ENCODE measurements at places on chromosomes 12 and 14.

GRCh38 chr12:122099280-122099749 lies 20.8 kb downstream of the MLXIP start:
- no peak for DNase-seq

DNA sequence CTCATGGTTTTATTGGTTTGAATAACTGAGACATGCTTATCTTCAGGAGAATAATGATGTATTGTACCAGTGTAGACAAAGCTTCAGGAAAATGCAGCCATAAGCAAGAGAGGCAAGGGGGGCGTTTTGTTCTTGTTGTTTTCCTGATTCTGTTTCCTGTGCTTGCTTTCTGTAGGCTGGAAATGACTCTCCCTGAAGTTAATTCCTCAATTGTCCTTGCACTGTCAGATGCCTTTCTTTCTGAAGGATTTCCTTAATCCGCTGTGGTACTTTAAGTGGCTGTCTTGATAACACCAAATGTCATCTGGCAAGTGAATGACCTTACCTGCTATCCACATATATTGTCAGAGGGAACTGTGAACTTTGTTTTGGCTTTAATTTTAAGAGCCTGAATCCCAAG lies 220.0 kb downstream of the NEDD1 start:
- DNase-seq = no peak

- no peak for DNase-seq
Observed at GRCh38 chr14:43735932-43736331, 771.2 kb downstream of the FSCB start.

GRCh38 chr14:20400965-20401593 lies 12.2 kb downstream of the TEP1 start:
- DNase-seq = no peak

DNA sequence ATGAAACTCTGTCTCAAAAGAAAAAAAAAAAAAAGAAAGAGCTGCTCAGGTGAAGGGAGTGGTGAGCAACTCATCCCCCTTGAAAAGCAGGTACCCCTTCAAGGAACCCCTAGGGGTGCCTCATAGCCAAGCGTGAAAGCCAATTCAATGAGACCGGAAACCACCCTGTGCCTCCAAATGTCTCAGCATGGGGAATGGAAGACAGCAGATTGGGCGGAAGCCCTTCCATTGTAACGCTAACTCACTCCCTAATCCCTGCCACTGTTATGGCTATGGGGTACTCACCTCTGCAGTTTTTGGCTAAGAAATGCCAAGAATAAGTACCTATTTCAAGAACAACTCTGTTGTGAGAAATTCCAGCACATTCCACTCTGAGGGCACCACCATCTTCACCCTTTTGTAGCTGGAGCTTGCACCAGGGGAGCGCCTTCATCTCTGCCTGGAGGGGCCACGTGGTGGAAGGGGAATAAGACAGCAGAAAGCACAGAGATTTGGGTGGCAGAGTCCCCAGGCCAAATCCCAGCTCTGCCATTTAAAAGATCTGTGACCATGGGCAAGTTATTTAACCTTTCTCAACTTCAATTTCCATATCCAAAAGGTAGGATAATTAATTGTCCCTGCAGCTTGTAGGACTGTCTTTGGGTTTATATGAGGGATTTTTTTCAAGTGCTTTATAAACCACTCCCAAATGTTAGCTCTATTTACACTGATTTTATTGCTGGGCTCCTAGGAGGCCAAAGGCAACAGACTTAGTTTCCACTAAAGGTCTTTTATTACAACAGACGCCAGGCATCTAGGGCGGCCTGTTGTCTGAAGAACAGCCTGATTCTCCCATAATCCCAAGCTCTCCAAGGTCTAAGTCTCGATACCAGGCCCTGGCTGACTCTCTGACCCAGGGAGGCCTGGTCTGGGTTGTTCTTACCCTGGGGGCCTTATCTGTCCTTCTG lies 63.9 kb downstream of the ITPK1 start:
- DNase-seq = no peak

DNA sequence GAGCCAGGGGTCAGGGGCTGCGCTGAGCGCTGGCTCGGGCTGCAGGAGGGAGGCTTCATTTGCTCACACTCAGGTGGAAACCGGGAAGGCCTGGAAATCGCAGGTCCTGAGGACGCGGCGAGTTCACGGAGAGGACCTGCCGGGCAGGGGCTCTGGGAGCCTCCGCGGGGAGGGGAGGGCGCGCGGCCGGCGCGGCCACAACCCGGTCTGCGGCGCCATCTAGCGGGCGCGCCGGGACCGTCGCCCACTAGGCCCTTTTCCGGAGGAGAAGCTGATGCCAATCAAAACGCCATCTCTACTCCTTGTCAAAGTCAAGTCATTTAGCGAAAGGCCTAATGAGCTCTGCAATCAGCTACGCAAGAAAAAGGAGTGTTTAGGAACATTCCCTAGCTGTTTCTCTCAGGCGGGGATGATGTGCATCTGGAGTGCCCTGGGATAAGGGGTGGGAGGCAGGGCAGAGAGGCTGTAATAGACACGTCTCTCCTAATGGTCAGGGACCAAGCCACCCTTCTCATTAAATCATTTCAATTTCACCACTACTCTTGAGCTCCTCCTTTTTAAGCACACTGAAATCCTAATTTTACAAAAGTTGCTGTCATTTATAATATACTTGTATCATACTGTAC lies 885.8 kb upstream of the TMEM132C start:
- no peak for DNase-seq

GRCh38 chr12:5022465-5023061 lies 21.1 kb upstream of the KCNA5 start:
- peak; percentile 20 for DNase-seq

- DNase-seq = no peak
Observed at GRCh38 chr14:75252254-75252837, 26.3 kb upstream of the FOS start.

- DNase-seq = no peak
Observed at GRCh38 chr14:32085845-32086383, 8.8 kb downstream of the ARHGAP5 start.

DNA sequence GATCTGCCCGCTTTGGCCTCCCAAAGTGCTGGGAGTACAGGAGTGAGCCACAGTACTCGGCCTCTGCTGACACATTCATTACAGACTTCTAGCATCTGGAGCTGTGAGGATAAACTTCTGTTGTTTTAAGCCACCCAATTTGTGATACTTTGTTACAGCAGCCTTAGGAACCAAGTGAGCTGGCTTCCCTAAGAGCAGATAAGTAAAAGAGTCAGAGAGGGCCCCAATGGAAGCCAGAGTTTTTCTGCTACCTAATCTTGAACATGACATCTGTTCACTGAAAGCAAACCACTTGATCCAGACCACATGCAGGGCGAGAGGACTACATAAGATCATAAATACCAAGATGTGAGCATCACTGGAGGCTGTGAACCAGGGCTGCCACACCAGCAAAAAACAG lies 3.7 kb upstream of the MAPKAPK5 start:
- DNase-seq = no peak

- DNase-seq = no peak
Observed at GRCh38 chr12:49255857-49256637, 8.8 kb upstream of the TUBA1C start.

DNA sequence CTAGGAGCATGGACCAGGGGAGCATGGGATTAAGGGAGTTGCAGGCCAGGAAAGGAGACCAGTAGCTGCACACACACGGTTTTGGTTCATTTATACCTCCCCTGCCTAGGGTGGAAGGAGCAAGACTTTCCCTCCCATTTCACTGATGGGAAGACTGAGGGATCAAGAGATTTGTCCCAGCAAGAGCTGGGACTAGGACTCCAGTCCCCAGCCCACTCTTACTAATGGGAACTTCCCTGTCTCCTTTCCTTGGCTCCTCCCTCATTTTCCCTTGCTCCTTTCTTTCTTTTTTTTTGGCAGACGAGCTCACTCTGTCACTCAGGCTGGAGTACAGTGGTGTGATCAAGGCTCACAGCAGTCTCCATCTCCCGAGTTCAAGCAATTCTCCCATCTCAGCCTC lies 13.0 kb downstream of the SCNN1A start:
- no peak for DNase-seq

GRCh38 chr12:121620333-121620891 lies 5.9 kb upstream of the ORAI1 start:
- no peak for DNase-seq

GRCh38 chr14:72164420-72165228 lies 232.4 kb downstream of the RGS6 start:
- no peak for DNase-seq

DNA sequence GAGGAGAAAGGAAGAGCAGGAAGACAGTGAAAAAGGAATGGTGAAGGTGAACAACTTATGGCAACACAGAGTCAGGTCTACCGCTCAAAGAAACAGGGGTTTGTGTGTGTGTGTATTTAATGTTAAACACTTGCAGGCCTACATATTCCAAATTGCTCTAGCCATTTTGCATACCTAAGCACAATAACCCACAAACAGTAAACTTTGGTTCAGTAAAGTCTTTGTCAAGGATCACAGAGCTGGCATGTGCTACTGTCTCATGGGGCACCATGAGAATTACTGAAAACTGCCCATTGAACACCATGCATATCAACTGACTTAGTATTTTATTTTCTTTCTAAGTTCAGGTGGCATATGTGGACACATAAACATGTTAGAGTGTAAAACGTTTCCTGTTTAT lies 163.6 kb downstream of the MDGA2 start:
- no peak for DNase-seq

GRCh38 chr14:51792809-51793208 lies 67.6 kb upstream of the GNG2 start:
- DNase-seq = no peak

- DNase-seq = no peak
Observed at GRCh38 chr14:42994051-42994736, 1387.5 kb downstream of the LRFN5 start.

DNA sequence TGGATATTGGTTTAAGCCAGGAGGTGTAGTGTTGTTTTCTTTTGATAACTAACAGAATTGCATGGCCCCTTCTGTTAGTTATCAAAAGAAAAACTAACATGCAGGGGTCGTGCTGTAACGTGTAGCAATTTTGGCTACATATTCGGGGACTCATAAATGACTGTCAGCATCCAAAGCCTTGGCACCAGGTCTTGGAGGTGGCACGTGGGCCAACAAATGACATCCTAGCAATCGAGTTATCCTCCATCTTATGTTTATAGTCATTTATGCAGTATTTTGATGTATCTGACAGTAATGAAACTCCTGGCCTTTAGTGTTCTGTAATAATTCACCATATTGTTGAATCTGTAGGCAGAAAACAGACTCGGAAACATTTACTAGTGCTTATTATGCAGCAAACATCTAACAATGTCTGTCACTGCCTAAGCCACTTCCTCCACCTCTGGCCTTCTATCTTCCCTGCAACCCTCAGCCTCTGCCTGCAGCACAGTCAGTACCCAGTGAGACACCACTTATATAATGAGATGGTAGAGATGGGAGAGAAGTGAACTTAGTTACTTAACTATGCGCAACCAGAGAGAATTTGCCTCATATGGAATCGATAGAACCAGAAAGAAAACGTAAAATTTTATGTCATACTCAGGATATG lies 184.6 kb downstream of the AEBP2 start:
- DNase-seq = no peak

GRCh38 chr14:69945912-69946311 lies 66.7 kb downstream of the SMOC1 start:
- no peak for DNase-seq

DNA sequence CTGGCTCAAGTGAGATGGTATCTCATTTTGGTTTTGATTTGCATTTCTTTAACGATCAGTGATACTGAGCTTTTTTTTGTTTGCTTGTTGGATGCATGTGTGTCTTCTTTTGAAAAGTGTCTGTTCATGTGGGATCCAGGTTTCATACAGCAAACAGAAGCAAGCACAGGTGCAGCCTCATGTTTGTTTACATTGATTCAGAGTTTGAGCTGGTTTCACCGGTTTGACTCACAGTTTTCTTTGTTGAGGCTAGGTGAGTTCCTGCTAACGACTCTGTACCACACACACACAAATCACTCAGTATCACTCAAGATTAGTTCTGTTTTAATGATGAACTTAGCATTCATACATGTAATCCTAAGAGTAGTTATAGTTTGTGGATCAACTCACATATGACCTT lies 3.7 kb downstream of the OR10G2 start:
- no peak for DNase-seq

- DNase-seq = no peak
Observed at GRCh38 chr12:32264961-32265360, 134.4 kb upstream of the FGD4 start.

DNA sequence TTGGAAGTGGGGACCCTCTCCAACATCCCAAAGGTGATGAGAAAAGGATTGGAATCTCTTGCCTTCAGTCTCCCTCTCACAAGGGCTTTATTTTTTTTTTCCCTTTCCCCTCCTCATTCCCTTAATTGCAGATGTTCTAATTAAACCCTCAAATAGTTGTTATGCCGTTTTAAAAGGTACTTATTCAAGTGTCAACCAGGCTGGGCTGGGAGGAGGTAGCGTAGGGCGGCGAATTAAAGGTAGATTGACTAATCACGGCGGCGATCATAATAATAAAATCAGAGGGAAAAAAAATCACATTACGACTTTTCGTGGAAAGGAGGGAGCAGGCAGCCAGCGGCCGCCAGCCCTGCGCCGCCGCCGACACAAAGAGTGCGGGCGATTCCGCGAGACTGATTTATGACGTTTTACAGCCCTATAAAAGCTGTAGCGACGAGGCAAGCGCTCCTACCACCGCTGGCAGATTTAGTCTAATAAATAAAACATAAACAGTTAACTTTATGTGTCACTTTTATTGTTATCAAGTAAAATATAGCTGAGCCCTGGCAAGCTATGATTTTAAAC lies 1.7 kb upstream of the HOXC4 start:
- DNase-seq = no peak

DNA sequence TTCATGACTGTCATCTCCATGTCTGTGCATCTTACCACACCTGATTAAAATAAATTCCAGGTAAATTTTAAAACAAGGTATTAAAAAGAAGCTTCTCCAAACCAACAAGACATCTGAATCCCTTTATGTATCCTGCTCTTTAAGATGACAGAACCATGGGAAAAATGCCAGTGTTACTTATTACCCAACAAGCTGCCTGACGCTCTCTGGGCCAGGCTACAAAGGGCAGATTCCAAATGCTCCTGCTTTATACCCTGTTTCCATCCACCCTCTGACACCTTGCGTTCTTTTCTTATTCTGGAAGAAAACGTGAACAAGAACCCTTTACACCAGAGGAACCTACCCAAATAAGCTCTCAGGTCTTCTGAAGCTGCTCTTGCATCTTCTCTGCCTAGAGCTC lies 70.7 kb downstream of the SLC8A3 start:
- no peak for DNase-seq

DNA sequence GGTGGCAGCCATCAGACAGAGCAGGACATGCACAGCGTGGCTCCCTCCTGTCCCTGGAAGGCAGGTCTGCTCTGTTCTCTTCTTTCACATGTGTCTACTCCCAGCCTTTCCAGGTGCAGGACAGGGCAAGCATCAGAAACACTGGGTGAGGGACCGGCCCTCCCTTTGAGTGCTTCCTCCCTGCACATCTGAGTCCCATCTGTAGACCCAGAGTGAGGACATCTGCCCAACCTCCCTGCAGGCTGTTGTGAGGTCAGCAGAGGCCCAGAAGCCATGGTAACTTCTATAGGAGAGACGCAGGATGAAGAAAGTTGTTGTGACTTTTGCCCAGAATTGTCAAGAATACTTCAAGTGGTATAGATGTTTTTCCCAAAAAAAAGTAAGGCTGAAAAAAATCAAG lies 282.7 kb downstream of the CACNA1C start:
- DNase-seq = no peak

- no peak for DNase-seq
Observed at GRCh38 chr12:131375261-131375971, 335.5 kb upstream of the SFSWAP start.
